Stimulated activated CD4-positive, alpha-beta T cell treated with anti-CD3 and anti-CD28 coated beads, TNF-alpha, amount 100 ng/mL, for 1 hour (primary cell): ENCODE measurements at places on chromosomes 12 and 14.

DNA sequence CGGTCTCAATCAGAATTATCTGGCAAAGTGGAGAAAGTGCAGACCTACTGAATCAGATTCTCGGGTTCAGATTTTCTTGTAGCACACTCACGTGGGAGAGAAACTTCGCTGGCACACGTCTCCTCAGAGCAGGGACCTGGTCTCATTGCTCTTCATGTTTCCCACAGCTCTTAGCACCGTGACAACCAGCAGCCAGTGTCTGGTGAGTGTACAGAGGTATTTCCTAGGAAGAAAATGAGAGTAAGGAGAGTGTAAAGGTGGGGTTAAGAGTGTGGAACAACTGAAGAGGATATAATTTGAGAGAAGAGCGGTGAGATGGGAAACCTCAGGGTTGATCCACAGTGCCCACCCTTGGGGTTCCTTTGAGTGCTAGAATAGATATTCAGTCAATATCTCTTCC lies 89.2 kb downstream of the ARF6 start:
- DNase-seq = no peak

DNA sequence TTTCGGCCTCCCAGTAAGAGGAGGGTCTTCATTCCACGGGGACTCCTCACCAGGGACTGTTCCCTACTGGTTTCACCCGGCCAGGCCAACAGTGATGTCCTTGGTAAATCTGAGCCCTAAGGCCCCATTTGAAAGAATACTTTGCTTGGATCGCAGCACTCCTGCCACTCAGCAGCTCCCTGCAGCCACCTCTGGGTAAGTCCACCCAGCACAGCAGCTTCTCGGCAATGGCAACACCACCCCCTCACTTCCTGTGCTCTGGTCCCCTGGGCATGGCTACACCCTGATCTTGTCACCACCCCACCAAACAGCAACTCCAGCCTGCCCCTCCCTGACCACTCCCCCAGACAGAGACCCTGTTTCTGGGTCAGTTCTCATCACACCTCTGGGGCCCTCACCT lies 100.3 kb downstream of the SETD3 start:
- no peak for DNase-seq

DNA sequence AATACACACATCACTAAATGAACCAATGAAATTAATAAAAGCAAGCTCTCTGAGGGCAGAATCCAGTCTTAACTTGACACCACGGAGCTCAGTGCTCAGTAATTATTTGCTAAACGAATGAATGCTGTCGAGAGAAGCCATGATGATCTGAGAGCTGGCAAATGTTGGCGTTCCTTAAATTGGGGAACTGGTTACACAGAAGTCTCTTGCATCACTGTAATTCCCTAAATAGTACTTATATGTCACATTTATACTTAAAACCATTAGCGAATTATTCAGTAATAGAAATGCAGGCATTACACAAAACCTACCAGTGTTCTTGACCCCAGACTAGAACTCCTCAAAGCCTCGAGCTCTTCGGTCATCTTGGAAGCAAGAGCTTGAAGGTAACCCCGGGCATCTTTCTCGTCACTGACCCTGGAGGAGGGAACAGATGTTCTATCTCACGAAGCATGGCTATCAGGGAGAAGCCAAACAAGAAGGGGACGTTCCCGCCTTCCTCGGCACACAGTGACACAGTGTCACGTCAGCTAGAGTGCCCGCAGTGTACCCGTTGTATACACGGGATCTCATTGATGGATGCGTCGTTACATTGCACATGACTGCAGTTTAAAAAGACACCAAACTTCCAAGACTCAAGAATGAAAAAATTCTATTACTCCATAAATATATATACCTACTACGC lies 43.6 kb downstream of the AMN start:
- DNase-seq = no peak

DNA sequence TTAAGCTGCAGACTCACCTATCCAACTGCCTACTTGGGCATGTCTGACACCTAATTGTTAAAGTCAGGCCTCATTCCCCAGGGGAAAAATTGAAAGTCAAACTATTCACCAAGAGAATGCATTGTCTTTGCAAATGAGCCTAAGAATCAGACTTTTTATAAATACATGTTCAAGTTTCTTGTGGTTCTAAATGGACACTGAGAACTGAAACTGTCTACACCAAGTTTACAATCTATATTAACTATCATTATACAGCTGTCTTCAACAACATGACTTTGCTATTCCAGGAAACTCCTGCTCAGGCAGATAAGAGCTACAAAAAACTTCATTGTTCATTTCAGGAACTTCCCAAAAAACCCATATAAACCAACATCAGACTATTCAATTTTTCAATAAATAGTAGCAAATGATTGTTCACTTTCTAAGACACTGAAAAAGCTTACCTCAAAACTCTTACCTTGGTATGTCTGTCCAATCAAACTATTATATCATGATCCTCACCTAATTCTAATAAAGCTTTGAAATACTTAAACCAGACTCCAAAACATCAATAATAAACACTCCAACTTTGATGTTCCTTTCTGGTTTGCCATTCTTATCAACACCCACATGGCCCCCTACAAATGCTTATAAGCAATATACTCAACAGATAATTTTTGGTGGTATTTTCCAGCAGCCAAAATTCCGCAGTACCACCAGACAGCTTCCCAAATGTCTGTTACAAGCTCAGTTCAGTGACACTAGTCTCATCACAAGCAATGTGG lies 24.2 kb downstream of the CDK17 start:
- DNase-seq = no peak

DNA sequence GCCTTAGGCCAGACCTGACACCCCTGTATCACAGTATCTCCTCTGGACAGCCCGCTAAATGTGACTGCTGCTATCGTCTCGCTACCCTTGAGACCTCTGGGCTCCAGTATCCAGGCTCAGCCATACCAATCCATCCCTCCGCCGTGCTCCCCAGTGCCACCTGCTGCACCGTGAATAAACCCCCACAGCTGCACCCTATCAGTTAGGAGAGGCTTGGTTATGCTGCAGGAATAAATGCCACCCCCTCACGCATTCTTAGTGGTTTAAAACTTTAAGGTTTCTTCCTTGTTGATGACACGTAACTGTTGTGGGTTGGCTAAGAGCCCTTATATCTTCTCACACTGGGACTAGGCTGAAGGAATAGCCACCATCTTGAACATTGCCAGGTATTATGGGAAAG lies 12.1 kb downstream of the CCDC63 start:
- no peak for DNase-seq
